PC-9 (cell line): ENCODE measurements at places on chromosomes 1 and 21.
A peak's percentile ranks its signal among the peaks of the same experiment; 100 is the strongest.

GRCh38 chr21:28436286-28436932, 556.3 kb downstream of the LTN1 start:
- H3K36me3 ChIP-seq: no peaks in the 10 kb centered on the region
- H3K4me1 ChIP-seq: no peaks in the 10 kb centered on the region

GRCh38 chr1:93565496-93566206, 116.0 kb downstream of the BCAR3 start:
- peak overlapping the region; percentile 0 for H3K27ac ChIP-seq
- H3K27me3 ChIP-seq: no peaks in the 10 kb centered on the region
- H3K4me3 ChIP-seq: no peak overlapping the region
- DNase-seq: no peak

DNA sequence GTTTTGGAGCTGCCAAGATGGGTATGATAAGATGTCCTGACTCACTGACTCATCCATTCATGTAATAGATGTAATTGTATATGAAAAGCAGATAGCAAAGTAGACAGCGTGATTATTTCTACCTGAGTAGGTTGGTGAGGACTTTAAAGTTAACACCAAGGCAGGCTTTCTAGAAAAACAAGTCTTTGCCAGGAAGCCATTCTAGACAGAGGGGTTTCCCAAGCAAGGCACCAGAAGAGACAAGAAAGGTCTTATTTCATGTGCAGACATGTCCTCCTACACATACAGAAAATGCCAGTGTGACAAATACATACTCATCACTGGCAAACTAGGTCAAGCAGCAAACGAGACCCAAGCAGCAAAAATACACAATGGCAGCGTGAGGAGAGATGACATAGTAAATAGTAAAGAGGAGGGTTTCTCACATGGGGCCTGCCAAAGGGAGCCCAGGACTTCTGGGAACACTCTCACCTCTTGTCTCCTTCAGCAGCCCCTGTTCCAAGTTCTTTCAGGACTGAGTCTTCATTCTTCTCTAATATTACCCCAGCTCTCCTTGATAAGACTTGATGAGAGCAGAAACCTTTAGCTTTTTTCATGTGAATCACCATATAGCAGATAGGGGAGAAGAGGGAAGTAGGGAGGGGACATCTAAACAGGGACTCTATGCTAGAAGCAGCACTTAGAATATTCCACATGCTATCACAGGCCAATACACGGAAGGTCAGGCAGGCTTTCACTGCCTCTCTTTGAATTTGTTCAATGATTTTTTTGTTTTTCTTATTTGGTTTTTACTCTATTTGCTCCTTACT, 114.6 kb upstream of the ATP1B1 start:
- no peaks in the 10 kb centered on the region for H3K4me1 ChIP-seq
- no peaks in the 10 kb centered on the region for H3K36me3 ChIP-seq
- no peak overlapping the region for H3K27ac ChIP-seq
- H3K27me3 ChIP-seq: no peaks in the 10 kb centered on the region
- DNase-seq: no peak

DNA sequence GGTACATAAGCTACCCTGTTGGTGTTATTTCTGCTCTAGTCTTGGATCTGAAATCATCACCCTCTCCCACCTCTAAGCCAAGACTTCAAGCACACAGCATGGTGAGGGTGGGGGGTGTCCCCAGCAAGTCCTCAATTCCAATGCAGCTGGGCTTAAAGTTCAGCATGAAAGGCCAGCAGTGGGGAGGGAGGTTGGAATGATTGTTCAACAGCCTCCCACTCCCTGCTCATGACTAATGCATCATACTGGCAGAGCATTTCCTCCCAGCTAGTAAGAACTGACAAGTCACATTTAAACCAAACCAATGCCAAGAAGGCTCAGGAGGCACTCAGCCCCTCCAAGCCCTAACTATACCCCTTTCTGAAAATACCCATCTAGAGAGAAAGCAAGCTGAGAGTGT, 50.1 kb downstream of the TIAM1 start:
- peak; percentile 49 for DNase-seq
- H3K4me1 ChIP-seq: peaks cover 8% of the 10 kb centered on the region; the same call in 1 of the 2 replicates
- no peaks in the 10 kb centered on the region for H3K27me3 ChIP-seq
- H3K4me3 ChIP-seq: no peak overlapping the region
- H3K36me3 ChIP-seq: no peaks in the 10 kb centered on the region
- H3K27ac ChIP-seq: no peak overlapping the region

- no peak overlapping the region for H3K4me3 ChIP-seq
- H3K4me1 ChIP-seq: peaks cover 8% of the 10 kb centered on the region; the same call in 1 of the 2 replicates
- no peak overlapping the region for H3K27ac ChIP-seq
- DNase-seq: no peak
- no peaks in the 10 kb centered on the region for H3K36me3 ChIP-seq
- H3K27me3 ChIP-seq: no peaks in the 10 kb centered on the region
Observed at GRCh38 chr1:62423580-62424242, 13.1 kb upstream of the USP1 start.

- H3K27ac ChIP-seq: no peak overlapping the region
- H3K27me3 ChIP-seq: peaks cover 46% of the 10 kb centered on the region
- H3K4me3 ChIP-seq: no peak overlapping the region
- peaks cover 23% of the 10 kb centered on the region for H3K4me1 ChIP-seq
- no peaks in the 10 kb centered on the region for H3K36me3 ChIP-seq
- DNase-seq: no peak
Observed at GRCh38 chr1:205454903-205455335, 926 bp downstream of the BLACAT1 start.
